ENCODE measurements at places on chromosomes 1 and 21.

DNA sequence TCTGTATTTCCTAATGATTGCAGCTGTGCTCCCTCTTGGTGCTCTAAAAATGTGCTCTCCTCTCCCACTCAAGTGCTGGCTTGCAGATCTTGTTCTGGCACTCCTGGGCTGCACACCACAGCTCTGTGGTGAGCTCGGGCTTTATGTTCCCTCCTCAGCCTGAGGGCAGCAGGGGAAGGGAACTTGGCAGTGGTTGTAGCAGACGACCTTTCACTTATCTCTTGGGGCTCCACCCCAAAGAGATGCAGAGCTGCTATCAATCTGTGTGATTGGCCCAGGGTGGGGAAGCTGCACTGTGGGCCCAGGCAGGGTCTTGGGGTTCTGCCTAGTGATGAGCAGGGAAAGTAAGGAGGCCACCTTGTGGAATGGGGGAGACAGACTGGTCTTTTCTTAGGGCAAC, 143.5 kb upstream of the GORAB start:
- DNase-seq, result no peak

GRCh38 chr1:230970432-230970831, 8.2 kb downstream of the TTC13 start:
- no peak for DNase-seq

GRCh38 chr1:57761628-57762027, 337.8 kb upstream of the DAB1 start:
- DNase-seq, result no peak

- no peak for DNase-seq
Observed at GRCh38 chr21:38567335-38567969, 69.2 kb upstream of the ERG start.

Measured in activated CD4-positive, alpha-beta T cell treated with anti-CD3 and anti-CD28 coated beads, Interleukin-2, amount 10 ng/mL, durations not matched to agents 24 days and 14 days (primary cell).